ENCODE measurements at places on chromosomes 5 and 9. TPM values are rescaled to one million over a fixed set of nuclear protein-coding genes. Genes with fewer than 3 reads are reported as not detected.

GRCh38 chr5:180135128-180135955, 63.8 kb upstream of the RNF130 start:
- peak; percentile 88 for ATAC-seq

The FOXD4L3 gene
- total RNA-seq = not detected

The ARHGEF37 gene
- total RNA-seq = 23.6 TPM

The DBH gene
- total RNA-seq = not detected

Measured in esophagus mucosa (tissue), 1 donor.